ENCODE measurements at places on chromosomes 3 and 15. TPM values are rescaled to one million over a fixed set of nuclear protein-coding genes. Genes with fewer than 3 reads are reported as not detected.

GRCh38 chr3:160953686-160954085, 151.5 kb downstream of the B3GALNT1 start:
- H3K36me3 ChIP-seq = no peaks in the 10 kb centered on the region
- H3K27ac ChIP-seq = no peak overlapping the region
- H3K4me1 ChIP-seq = no peaks in the 10 kb centered on the region
- no peak for DNase-seq
- H3K27me3 ChIP-seq = no peaks in the 10 kb centered on the region
- H3K4me3 ChIP-seq = no peak overlapping the region

DNA sequence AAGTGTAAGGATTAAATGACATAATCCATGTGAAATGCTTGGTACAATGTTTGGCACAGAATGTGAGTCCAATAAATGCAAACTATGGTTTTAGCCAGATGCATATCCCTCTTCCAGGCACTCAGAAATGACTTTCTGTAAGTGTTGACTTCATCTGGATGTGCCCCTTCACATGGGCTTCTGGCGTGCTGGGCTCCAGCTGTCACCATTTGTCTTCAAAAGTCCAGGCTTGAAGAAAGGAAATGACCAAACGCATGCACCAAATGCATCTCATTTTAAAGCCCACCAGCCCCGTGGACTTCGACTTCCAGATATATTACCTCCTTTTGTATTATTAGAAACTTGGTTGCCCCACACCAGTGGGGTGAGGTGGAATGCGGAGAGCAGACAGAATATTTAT, 23.7 kb downstream of the CRYGS start:
- H3K4me3 ChIP-seq = no peak overlapping the region
- no peaks in the 10 kb centered on the region for H3K4me1 ChIP-seq
- no peak for DNase-seq
- H3K27ac ChIP-seq = no peak overlapping the region
- no peaks in the 10 kb centered on the region for H3K36me3 ChIP-seq
- no peaks in the 10 kb centered on the region for H3K27me3 ChIP-seq

- no peak overlapping the region for H3K4me3 ChIP-seq
- no peaks in the 10 kb centered on the region for H3K36me3 ChIP-seq
- no peak overlapping the region for H3K27ac ChIP-seq
- no peaks in the 10 kb centered on the region for H3K4me1 ChIP-seq
Measured at GRCh38 chr3:176609361-176609760, 587.9 kb downstream of the TBL1XR1 start.

- DNase-seq = no peak
- no peaks in the 10 kb centered on the region for H3K27me3 ChIP-seq
- H3K4me1 ChIP-seq = no peaks in the 10 kb centered on the region
- no peaks in the 10 kb centered on the region for H3K36me3 ChIP-seq
- H3K4me3 ChIP-seq = no peak overlapping the region
Measured at GRCh38 chr15:35379972-35380371, 166.0 kb downstream of the DPH6 start.

GRCh38 chr15:74788042-74788682, 6.3 kb downstream of the CSK start:
- DNase-seq = no peak
- H3K4me1 ChIP-seq = peaks cover 89% of the 10 kb centered on the region
- H3K36me3 ChIP-seq = no peaks in the 10 kb centered on the region
- H3K27ac ChIP-seq = peak overlapping the region; percentile 72
- H3K27me3 ChIP-seq = no peaks in the 10 kb centered on the region
- no peak overlapping the region for H3K4me3 ChIP-seq

DNA sequence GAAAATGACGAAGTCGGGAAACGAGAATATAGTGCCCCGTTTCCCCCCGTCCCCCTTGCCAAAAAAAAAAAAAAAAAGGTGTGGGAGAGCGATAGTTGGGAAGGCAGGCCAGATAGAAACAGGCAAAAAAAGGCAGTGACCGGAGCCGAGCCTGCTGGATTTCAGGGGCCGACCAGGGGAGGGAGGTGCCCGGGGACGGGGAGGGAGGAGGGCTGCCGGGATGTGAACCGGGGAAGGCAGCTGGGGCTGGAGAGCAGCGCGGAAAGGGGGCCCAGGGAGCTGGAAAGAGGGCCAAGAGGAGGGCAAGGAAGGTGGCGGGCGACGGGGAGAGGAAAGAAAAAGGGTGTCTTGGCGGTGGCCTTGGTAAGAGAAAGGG, 837 bp downstream of the LRRN1 start:
- H3K36me3 ChIP-seq = no peaks in the 10 kb centered on the region
- H3K27ac ChIP-seq = no peak overlapping the region
- H3K27me3 ChIP-seq = peaks cover 9% of the 10 kb centered on the region
- H3K4me1 ChIP-seq = peaks cover 30% of the 10 kb centered on the region
- peak overlapping the region; percentile 19 for H3K4me3 ChIP-seq

DNA sequence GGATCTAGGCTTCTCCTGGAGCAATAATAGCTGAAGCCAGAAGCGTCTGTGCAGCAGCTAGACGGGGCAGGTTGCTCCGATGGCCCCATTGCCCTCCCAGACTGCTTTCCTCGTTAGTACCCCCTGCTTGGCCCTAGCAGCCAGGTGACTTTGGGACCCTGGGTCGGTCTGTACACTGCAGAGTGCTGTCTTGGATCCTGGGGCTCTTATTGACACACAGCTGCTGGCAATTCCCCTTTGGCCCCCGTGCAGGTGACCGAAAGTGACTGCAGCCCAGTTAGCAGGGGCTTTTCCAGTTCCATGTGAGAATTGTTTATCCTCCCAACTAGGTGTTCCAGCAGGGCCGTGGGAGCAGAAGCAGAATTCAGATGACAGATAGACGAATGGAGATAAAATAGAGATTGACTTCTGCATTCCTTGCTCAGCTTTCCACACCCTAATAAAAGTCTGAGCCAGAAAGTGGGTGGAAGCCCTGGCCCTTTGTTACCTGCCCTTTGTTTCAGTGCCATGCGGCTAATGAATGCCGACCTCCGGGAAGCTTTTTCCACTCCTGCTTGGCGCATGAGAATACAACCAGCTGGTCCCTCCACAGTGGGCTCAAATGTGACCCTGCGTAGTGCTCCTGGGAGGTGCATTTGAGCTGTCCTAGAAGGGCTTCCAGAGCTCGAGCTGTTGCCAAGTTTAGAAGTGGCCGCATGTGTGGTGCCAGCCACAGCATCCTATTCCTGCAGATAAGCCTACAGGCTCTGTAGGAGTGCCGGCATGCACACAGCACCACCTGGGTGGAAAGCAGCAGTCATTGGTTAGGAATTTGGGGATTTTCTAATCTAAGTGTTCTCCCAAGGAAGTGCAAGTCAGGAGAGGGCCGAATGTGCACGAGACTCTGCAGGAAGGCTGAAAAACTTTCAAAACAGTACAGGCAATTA, 94.4 kb downstream of the SLCO3A1 start:
- H3K4me1 ChIP-seq = peaks cover 9% of the 10 kb centered on the region
- no peak overlapping the region for H3K4me3 ChIP-seq
- no peaks in the 10 kb centered on the region for H3K27me3 ChIP-seq
- no peak for DNase-seq
- H3K36me3 ChIP-seq = no peaks in the 10 kb centered on the region
- no peak overlapping the region for H3K27ac ChIP-seq

- peaks cover 42% of the 10 kb centered on the region for H3K36me3 ChIP-seq
- no peak overlapping the region for H3K27ac ChIP-seq
- no peak for DNase-seq
- H3K4me1 ChIP-seq = no peaks in the 10 kb centered on the region
- no peak overlapping the region for H3K4me3 ChIP-seq
Measured at GRCh38 chr3:33071946-33072345, 25.0 kb downstream of the GLB1 start.

GRCh38 chr3:143535994-143536784, 312.1 kb downstream of the SLC9A9 start:
- no peak for DNase-seq
- no peaks in the 10 kb centered on the region for H3K36me3 ChIP-seq
- H3K27ac ChIP-seq = peak overlapping the region; percentile 48
- H3K4me1 ChIP-seq = peaks cover 26% of the 10 kb centered on the region
- no peaks in the 10 kb centered on the region for H3K27me3 ChIP-seq

DNA sequence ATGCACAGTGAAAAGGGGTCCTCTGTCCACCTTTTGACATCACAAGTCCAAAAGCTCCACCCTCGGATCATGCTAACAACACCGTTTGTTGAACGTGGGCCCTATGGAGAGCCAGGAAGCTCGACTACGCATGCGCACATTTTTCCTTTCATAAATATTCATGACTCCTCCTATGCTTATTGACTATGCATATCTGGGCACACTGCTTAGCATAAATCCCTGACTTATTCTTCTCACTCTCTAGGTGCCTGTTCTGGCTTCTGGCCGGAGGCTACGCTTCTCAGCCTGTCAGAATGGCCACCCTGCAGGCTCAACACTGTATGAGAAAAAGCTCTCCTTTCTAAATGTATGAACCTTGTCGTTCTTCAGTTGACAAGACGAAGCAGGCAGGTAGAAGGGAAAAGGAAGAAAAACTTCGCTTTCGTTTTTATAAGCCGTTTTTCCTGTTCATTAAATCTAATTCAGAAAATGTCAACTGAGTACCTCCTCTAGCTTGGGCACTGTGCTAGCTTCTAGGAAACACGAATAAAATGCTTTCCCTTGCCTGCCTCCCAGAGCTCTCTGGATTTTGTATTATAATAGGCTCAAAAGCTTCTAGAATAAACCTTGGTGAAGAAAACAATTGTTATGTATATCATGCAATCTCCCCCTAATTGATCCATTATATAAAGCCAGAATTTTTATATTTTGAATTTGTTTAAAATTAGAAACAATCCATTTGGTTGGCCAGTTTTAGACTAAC, 207.7 kb downstream of the ATP10A start:
- no peaks in the 10 kb centered on the region for H3K4me1 ChIP-seq
- H3K36me3 ChIP-seq = no peaks in the 10 kb centered on the region
- H3K4me3 ChIP-seq = no peak overlapping the region
- no peak for DNase-seq
- no peak overlapping the region for H3K27ac ChIP-seq

DNA sequence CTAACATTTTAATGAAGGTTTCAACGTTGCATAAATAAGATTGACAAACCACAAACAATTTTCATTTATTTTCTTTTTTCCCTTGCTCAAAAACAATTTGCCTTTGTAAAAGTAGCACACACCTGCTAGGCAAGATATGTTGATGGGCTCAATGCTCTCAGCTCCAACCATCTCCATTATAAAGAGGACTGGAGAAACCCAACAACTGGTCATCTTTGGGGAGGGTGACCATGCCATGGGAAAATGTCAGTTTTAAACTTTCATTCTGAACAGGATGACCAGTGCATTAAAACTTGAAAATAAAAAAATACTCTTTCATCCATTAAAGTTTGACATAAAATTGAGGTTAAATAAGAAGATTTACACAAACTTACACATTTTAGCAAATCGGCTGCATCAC, 183.7 kb downstream of the CFAP20DC start:
- no peak for DNase-seq
- H3K27me3 ChIP-seq = no peaks in the 10 kb centered on the region
- no peak overlapping the region for H3K4me3 ChIP-seq
- no peaks in the 10 kb centered on the region for H3K36me3 ChIP-seq
- H3K4me1 ChIP-seq = no peaks in the 10 kb centered on the region

DNA sequence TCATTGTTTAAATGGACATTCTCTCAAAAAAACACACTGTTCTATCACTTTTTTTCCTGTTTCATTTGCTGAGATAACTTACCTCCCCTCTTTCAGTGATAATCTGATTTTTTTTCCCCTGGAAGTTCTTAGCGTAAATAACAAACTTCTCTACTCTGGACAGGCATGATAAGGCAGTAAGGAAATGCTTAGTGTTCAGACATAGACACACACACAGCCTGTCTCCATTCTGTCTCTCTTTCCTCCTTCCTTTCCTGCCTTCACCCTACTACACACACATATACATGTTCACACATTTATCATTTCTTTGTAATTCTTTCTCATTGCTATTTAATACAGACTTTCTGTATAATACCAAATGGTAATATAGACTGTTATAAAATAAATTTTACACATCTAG, 470.8 kb upstream of the ROBO1 start:
- no peak overlapping the region for H3K27ac ChIP-seq
- H3K36me3 ChIP-seq = no peaks in the 10 kb centered on the region
- no peak for DNase-seq
- no peaks in the 10 kb centered on the region for H3K27me3 ChIP-seq
- no peaks in the 10 kb centered on the region for H3K4me1 ChIP-seq
- H3K4me3 ChIP-seq = no peak overlapping the region

DNA sequence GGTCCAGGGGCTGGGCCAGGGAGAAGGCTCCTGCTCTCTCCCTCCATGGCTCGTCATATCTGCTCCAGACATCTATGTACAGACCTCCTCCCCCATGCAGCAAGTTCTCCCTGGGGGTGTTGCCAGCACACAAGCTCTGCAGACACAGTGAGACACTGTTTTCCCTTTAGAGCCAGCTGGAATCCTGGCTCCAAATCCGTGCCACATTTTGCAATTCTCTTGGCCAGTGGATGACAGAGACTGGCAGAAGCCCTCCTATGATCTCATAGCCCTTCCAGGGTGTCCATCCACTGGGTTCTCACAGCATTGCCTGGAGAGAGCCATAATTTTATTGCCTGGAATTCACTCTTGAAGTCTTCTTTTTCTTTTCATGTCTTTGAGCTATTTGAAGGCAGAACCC, 203.9 kb downstream of the TLE3 start:
- no peaks in the 10 kb centered on the region for H3K27me3 ChIP-seq
- DNase-seq = no peak
- H3K36me3 ChIP-seq = no peaks in the 10 kb centered on the region
- no peak overlapping the region for H3K27ac ChIP-seq
- no peak overlapping the region for H3K4me3 ChIP-seq
- peaks cover 10% of the 10 kb centered on the region for H3K4me1 ChIP-seq

- H3K4me1 ChIP-seq = no peaks in the 10 kb centered on the region
- no peaks in the 10 kb centered on the region for H3K27me3 ChIP-seq
- no peak overlapping the region for H3K4me3 ChIP-seq
Measured at GRCh38 chr3:21062831-21063294, 688.1 kb downstream of the ZNF385D start.

RGMA gene
- 21.8 TPM for total RNA-seq

MUC20 gene
- 20.8 TPM for total RNA-seq

MUSTN1 gene
- 4.2 TPM for total RNA-seq

LRRFIP2 gene
- 49.4 TPM for total RNA-seq

CSTA gene
- not detected for total RNA-seq

CYP1A2 gene
- total RNA-seq = not detected

GUCA1C gene
- total RNA-seq = not detected

PRR23B gene
- total RNA-seq = not detected

CNTN4 gene
- 7.5 TPM for total RNA-seq

All from sigmoid colon (tissue), 7 donors.